Activated CD4-positive, alpha-beta T cell treated with anti-CD3 and anti-CD28 coated beads for 1 hour (primary cell): ENCODE measurements at places on chromosomes 3 and 15.

DNA sequence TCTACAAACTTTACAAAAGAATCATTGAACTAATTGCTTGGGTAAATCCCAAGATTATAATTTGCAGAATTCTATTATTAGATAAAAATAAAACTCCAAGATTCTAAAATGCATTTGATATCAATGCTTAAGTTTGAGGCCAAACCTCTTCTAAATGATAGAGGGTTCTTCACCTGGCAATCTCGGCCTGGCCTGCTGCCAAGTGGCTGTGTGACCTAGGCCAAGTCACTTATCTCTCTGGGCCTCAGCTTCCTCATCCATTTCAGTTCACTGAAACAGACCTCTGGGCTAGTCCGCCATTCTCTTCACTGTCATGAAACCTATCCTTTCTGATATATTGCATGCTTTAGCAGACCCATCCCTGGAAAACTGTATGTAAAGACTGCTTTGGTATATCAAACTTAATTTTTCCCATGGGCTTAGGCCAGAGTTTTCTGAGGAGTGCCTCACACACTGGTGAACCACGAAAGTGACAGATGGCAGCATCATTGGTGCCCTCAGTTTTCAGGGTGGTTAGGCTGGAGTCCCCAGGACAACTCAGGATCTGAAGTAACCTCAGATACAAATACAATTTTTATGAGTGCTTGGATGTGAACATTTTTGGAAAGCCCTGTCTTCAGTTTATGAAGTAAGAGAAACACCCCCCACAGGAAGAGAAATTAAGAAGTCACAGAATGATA lies 21.8 kb downstream of the NUDT16 start:
- DNase-seq, result no peak

GRCh38 chr3:62724503-62724902 lies 150.7 kb downstream of the CADPS start:
- DNase-seq, result no peak

DNA sequence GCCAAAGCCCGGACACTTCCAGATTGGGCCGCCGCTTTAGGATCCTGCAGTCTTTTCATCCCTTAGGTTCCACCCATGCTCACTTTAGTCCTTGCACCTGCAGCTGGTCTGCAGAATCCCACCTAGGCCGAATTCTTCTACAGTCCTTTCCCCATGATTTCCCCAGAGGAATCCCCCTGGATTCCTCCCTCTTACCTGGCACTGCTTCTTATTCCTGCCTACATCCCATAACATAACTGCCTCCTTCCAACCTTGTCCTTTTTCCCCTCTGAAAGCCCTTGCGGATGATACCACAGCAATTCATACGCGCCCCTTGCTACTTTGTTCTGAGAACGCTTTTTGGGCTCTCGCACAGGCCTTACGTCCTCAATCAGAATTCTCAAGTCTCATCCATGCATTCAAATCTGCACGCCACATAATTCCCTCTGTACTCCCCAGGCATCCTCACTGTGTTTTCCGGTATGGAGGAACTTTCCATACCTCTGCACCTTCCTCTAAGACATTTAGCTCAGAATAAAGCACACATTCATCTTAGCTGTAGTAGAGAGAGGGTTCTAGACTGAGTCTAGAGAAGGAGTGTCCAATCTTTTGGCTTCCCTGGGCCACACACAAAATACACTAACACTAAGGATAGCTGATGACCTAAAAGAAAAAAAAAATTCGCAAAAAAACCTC lies 619 bp downstream of the EIF2AK4 start:
- DNase-seq, result no peak

DNA sequence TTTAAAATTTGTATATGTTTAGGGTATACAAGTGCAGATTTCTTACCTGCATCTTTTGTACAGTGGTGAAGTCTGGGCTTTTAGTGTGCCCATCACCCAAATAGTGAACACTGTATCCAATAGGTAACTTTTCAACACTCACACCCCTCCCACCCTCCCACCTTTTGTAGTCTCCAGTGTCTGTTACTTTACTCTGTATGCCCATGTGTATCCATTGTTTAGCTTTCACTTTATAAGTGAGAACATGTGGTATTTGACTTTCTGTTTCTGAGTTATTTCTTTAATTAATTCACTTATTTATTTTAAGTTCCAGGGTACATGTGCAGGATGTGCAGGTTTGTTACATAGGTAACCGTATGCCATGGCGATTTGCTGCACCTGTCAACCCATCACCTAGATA lies 124.8 kb upstream of the NEO1 start:
- DNase-seq, result no peak

DNA sequence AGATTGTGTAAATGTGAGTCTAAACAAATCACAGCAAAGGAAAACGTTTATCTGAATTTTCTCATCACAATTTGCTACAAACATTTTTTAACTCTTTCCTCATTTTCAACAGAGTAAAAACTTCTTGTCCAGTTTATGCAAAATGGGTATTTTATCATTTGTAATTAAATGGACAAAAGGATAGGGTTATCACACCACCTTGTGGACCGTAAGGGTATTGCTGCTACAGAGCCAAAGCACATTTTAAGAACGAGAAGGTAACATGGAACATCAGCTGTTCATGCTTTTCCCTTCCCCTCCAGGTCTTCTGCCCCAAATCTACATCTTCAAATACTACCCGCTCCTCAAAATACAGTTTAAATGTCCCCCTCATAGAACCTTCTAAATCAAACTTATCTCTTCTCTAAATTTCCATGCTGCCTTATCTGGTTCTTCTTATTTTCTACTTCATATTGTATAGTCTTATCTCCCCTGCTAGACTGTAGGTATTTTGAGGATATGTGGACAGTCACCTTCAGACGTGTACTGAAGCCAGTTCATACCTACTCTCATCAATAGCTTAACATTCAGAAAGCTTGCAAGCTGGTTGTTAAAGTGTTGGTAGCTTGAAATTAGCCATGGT lies 12.8 kb upstream of the SETMAR start:
- no peak for DNase-seq

GRCh38 chr3:114154321-114154821 lies 24.5 kb downstream of the DRD3 start:
- DNase-seq, result no peak

- DNase-seq, result no peak
Observed at GRCh38 chr3:18134386-18135059, 290.6 kb downstream of the SATB1 start.

- no peak for DNase-seq
Observed at GRCh38 chr3:4693620-4694019, 200.5 kb downstream of the ITPR1 start.

DNA sequence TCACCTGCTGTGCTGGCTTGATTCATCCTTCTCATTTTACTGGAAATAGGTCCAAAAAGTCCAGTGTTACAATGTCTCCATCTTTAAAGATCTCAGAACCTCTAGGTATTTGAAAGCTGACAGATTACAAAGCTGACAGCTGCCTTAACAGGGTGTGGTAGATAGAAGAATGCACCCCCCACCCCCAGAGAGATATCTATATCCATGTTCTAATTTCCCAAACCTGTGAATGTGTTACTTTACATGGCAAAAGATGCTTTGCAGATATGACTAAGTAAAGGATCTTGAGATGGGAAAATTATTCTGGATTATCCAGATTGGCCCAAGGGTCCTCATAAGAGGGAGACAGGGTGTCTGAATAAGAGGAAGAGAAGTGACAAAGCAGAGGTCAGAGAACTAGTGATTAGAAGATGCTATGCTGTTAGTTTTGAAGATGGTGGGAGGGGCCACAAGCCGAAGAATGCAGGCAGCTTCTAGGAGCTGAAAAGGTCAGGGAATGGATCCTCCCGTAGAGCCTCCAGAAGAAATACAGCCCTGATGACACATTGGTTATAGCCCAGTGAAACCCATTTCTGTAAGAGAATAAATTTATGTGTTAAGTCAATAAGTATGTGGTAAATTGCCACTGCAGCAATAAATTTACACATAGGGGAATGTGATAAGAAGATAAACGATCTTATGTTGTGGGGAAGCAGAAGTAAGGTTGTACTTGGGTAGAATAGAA lies 21.5 kb upstream of the FSTL1 start:
- no peak for DNase-seq

DNA sequence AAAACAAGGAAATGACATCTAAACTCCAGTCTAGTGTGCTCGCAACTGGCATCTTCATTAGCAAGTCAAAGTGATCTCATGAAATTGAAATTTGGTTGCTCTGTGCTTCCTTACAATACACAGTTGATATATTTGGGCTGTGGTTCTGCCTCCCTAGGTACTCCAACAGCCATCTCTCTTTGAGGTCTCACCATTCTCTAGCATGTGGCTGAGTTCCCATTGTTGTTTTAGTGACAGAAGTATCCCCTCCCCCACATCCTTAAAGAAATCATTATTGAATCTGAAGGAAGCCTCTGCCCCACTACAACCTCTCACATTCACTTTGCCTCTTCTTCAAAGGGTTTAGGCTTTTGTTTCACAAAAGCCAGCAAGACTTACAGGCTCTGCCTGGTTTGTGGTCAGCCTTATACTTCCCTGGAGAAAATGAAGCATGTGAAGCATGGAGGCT lies 516.5 kb downstream of the NLGN1 start:
- no peak for DNase-seq
